Prostate gland (tissue), 2 donors: ENCODE measurements at places on chromosomes 1 and 21.
A peak's percentile ranks its signal among the peaks of the same experiment; 100 is the strongest.

DNA sequence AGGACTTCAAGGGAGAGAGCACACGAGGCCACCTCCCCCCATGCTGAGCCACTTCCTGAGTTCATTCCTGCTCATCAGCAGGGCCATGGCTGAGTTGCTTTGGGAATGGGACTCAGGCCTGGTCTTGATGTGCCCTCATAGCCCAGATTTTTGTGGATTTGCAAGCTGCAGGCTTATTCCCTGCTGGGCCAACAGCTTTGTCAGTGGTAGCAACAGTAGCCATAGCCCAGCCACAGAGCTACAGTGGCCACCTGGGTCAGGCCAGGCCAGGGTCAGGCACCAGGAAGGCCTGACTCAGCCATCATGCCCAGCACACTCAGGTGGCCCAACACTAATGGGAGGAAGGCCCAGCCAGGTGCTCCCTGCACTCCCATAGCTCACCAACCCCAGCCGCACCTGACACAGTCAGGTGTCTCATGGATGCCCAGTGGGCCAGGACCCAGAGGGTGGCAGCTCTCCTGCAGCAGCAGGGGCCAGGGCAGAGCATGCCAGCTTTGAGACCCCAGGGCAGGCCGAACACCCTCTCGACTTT lies 33.5 kb downstream of the EPHA2 start:
- DNase-seq: no peak

- peak; percentile 96 for DNase-seq
Measured at GRCh38 chr1:16913833-16914662, 7.7 kb upstream of the CROCC start.

DNA sequence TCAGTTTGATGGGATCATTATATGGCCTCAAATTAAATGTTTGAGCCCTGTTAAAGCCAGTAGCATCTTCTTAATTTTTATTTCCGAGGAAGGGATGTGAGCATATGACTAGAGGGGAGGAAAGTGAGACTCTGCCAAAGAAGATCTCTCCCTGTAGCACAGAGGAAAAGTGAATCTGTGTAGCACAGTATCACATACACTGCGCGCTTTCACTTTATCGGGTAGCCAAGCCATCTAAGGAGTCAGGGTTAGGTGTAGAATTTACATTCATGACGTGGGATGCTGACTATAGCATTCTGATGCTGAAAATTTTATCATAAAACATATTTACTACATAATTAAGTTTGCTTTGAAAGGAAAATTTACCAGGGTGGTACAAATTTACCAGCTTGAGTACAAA lies 24.0 kb downstream of the LRRC8D start:
- no peak for DNase-seq

DNA sequence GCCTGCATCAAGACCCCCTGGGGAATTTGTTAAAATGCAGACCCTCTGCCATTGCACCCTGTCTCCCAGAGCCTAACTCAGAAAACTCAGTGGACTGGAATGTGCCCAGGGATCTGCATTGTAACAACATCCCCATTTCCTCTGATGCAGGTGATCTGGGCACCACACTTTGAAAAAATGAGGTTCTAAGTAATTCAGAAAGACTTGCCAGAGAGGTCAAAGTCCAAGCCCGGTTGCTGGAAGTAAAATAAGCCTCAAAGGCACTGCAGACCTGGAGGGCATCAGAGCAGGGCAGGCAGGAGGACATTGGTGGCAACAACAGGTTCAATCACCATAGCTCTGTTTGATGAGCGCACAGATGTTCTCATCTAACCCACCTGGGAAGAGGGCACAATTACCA lies 90.7 kb downstream of the SYT2 start:
- DNase-seq: no peak

GRCh38 chr1:186761358-186761757 lies 67.4 kb upstream of the PLA2G4A start:
- DNase-seq: no peak

DNA sequence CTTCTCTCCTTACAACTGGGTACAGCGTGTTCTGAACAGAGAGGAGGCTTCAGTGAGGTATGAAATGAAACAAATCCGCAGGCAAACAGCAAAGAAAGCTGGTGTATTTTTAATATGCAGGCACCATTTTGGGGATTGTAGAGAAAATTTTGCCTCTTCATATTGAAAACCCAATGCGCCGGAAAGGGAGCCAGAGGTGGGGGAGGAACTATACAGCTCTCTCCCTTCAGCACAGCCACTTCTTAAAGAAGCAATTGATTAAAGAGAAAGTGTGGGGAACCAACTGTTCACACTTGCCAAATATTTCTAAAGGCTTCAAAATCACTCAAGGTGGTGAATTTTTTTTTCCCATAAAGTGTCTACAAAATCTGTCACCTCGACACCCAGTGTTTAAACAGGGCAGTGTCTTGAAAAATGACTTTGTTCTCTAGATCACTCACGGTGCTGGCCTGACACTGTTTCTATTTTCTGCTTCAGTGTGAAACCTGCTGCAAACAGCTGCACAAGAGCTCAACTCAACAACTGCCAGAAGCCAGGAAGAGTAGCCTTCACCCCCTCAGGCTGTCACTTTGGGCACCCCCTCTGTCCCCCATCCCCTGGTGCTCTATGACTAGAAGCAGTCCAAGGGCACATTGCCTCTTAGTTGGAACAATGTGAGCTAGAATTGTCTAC lies 123.8 kb upstream of the CTTNBP2NL start:
- no peak for DNase-seq
